ENCODE measurements at places on chromosomes 7 and 10. TPM values are rescaled to one million over a fixed set of nuclear protein-coding genes. Genes with fewer than 3 reads are reported as not detected.
A peak's percentile ranks its signal among the peaks of the same experiment; 100 is the strongest.

The KNDC1 gene
- total RNA-seq, result 15.7 TPM

The PAX4 gene
- not detected for total RNA-seq

The WAPL gene
- 61.4 TPM for total RNA-seq

The CNOT4 gene
- total RNA-seq, result 27.4 TPM

The RTKN2 gene
- total RNA-seq, result 14.5 TPM

- H3K27me3 ChIP-seq, result no peaks in the 10 kb centered on the region
- no peak overlapping the region for H3K4me3 ChIP-seq
- no peaks in the 10 kb centered on the region for H3K4me1 ChIP-seq
- DNase-seq, result no peak
- H3K27ac ChIP-seq, result no peak overlapping the region
- H3K36me3 ChIP-seq, result no peaks in the 10 kb centered on the region
These were observed 31.7 kb downstream of the CAMK1D start for GRCh38 chr10:12380999-12381398.

DNA sequence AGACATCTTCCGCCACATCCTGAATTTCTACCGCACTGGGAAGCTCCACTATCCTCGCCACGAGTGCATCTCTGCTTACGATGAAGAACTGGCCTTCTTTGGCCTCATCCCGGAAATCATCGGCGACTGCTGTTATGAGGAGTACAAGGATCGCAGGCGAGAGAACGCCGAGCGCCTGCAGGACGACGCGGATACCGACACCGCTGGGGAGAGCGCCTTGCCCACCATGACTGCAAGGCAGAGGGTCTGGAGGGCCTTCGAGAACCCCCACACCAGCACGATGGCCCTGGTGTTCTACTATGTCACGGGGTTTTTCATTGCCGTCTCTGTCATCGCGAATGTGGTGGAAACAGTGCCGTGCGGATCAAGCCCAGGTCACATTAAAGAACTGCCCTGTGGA, 1.9 kb downstream of the KCND2 start:
- DNase-seq, result no peak
- H3K4me3 ChIP-seq, result peak overlapping the region; percentile 96
- no peak overlapping the region for H3K27ac ChIP-seq
- H3K36me3 ChIP-seq, result peaks cover 9% of the 10 kb centered on the region
- no peaks in the 10 kb centered on the region for H3K4me1 ChIP-seq

DNA sequence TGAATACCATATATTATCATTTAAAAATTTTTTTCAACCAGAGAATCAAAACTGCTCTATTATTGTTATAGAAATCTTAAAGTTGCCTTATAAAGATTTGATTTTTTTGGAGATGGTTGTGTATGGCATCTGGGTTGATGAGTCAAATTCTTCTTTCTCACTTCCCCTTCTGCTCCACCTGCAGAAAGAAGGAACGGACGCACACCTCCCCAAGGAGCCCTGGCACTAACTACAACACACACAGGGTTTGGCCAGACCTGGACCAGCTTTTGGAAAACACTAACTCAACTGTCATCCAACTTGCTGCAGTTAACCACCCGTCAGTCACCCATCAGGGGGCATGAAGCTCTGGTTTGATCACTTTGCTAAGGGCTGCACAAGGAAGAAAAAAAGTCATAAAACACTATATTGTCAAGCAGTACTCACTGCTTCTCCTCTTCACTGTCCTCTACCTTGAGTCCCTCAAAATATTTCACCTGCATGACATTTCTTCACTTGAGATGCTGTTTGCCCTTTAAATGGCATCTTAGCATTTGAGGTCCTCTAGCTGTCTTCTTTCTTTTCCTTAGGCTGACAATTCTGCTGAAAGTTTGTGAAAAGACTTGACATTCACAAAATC, 266.7 kb upstream of the PHF14 start:
- no peaks in the 10 kb centered on the region for H3K36me3 ChIP-seq
- H3K27ac ChIP-seq, result no peak overlapping the region
- H3K4me3 ChIP-seq, result no peak overlapping the region
- no peak for DNase-seq
- no peaks in the 10 kb centered on the region for H3K27me3 ChIP-seq

DNA sequence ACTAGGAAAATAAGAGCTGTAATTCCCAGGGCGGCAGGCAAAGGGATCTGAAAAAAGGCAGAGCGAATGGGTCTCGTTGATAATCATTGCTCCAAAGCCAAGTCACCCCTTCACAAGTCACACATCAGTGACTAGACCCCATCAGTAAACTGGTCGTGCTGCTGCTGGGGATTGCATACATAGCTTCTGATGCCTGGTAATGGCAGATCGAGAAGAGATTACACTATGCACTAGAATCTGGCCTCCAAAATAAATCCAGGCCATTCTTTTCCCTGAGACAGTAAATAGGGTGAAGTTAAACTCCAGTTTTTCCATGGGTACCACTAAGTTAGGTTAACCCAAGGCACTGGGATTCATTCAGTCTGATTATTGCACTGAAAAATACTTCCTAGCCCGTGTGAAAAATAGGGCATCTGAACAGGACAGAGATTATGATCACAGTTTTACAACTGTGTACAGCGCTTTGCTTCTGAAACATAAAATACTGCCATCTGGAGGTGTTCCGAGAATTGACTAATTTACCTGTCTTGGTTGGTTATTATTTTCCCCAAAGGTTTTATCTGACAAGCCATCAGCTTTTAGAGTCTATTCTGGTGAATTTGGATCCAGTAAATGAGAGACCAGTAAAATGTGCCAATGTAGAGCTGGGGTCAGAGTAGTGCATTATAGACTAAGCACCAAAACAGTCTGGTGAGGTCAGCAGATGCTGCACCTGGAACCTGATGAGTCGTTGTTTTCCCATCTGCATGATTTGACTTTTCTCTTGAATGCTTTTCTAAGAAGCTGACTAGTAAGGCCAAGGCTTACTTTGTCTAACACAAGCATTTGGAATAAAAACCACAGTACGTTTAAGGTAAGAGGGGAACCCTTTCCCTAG, 82.9 kb upstream of the AFAP1L2 start:
- peaks cover 6% of the 10 kb centered on the region for H3K4me1 ChIP-seq
- peaks cover 21% of the 10 kb centered on the region for H3K36me3 ChIP-seq
- H3K4me3 ChIP-seq, result no peak overlapping the region

DNA sequence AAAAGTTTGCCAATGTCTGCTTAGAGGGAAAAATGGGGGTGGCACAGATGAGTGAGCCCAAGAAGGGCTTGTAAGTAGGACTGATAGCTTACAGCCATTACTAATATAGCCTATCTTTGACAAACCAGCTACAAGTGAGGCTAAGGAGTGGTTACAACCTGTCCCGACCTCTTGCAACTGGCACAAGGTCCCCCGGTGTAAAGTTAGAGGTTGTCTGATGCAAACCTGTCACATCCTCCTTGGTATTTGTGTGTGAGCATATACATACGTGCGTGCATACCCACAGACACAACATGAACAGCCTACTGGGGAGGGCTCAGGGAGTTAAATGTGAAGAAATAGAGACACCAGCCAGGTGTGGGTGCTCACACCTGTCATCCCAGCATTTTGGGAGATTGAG, 14.6 kb downstream of the ADAP1 start:
- no peaks in the 10 kb centered on the region for H3K36me3 ChIP-seq
- no peak overlapping the region for H3K27ac ChIP-seq
- H3K27me3 ChIP-seq, result no peaks in the 10 kb centered on the region
- no peak overlapping the region for H3K4me3 ChIP-seq
- no peak for DNase-seq
- H3K4me1 ChIP-seq, result no peaks in the 10 kb centered on the region

DNA sequence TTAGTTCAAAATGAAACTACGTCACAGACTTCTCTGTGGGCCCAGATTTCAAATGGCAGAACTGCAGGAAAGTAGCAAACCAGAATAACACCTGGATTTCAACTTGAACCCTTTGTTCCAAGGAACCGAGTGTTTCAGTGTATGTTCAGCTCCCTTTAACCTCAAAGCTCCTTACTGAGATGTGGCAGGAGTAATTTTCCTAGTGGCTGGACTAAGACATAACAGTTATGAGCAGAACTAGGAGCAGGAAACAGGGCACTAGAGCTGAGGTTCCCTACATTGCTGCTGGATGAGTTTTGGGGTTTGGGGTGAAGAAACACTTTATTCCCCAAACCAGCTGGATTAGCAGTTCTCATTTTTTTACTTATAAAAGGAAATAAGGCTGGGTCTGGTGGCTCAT, 50.1 kb downstream of the NSUN6 start:
- DNase-seq, result no peak
- no peaks in the 10 kb centered on the region for H3K36me3 ChIP-seq
- no peak overlapping the region for H3K4me3 ChIP-seq
- H3K4me1 ChIP-seq, result no peaks in the 10 kb centered on the region
- H3K27ac ChIP-seq, result no peak overlapping the region

DNA sequence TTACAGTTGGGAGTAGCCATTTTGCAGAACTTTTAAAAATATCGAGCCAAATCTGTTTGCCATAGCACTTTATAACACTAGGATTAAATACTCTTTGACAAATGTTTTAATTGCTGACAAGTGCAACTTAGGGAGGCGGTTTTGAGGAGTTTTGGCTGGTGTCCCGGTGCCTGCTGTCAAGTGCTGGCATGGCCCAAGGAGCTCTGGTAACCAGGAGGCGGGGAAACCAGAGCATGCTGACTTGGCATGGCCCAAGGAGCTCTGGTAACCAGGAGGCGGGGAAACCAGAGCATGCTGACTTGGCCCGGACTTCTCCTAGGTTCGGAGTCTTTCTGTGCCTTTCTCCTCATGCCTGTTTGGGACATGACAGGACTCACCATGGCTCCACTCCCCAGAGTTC, 30.8 kb upstream of the ZNF32 start:
- no peaks in the 10 kb centered on the region for H3K4me1 ChIP-seq
- no peak overlapping the region for H3K4me3 ChIP-seq
- no peak overlapping the region for H3K27ac ChIP-seq
- H3K27me3 ChIP-seq, result no peaks in the 10 kb centered on the region

GRCh38 chr7:54342458-54342857, 199.7 kb upstream of the VSTM2A start:
- no peaks in the 10 kb centered on the region for H3K36me3 ChIP-seq
- H3K27me3 ChIP-seq, result no peaks in the 10 kb centered on the region
- H3K4me3 ChIP-seq, result no peak overlapping the region

- no peaks in the 10 kb centered on the region for H3K27me3 ChIP-seq
- H3K4me1 ChIP-seq, result peaks cover 5% of the 10 kb centered on the region
- H3K36me3 ChIP-seq, result peaks cover 38% of the 10 kb centered on the region
- no peak for DNase-seq
- peak overlapping the region; percentile 99 for H3K4me3 ChIP-seq
These were observed 1.4 kb downstream of the MDH2 start for GRCh38 chr7:76049295-76049694.

- no peaks in the 10 kb centered on the region for H3K27me3 ChIP-seq
- H3K4me1 ChIP-seq, result no peaks in the 10 kb centered on the region
- no peak overlapping the region for H3K27ac ChIP-seq
- DNase-seq, result no peak
- no peaks in the 10 kb centered on the region for H3K36me3 ChIP-seq
These were observed 49.3 kb downstream of the C10orf120 start for GRCh38 chr10:122650331-122650730.

- no peaks in the 10 kb centered on the region for H3K27me3 ChIP-seq
- H3K27ac ChIP-seq, result no peak overlapping the region
- DNase-seq, result peak; percentile 54
- no peaks in the 10 kb centered on the region for H3K4me1 ChIP-seq
These were observed 744 bp downstream of the TRIP6 start for GRCh38 chr7:100867776-100868485.

- no peak overlapping the region for H3K27ac ChIP-seq
- no peak overlapping the region for H3K4me3 ChIP-seq
- no peaks in the 10 kb centered on the region for H3K4me1 ChIP-seq
- H3K36me3 ChIP-seq, result peaks cover 16% of the 10 kb centered on the region
These were observed 127.8 kb downstream of the MACC1 start for GRCh38 chr7:20089431-20089830.

Data from H9 (cell line).